ENCODE measurements at places on chromosomes 3 and 15. TPM values are rescaled to one million over a fixed set of nuclear protein-coding genes. Genes with fewer than 3 reads are reported as not detected.

GRCh38 chr15:91228383-91228782, 128.3 kb downstream of the SV2B start:
- no peak for DNase-seq

- DNase-seq, result no peak
These were observed 87.6 kb downstream of the BDH1 start for GRCh38 chr3:197468167-197468566.

- no peak for DNase-seq
These were observed 788 bp downstream of the FOXB1 start for GRCh38 chr15:60004846-60005351.

- no peak for DNase-seq
These were observed 175.4 kb downstream of the ANXA2 start for GRCh38 chr15:60222404-60222803.

DNA sequence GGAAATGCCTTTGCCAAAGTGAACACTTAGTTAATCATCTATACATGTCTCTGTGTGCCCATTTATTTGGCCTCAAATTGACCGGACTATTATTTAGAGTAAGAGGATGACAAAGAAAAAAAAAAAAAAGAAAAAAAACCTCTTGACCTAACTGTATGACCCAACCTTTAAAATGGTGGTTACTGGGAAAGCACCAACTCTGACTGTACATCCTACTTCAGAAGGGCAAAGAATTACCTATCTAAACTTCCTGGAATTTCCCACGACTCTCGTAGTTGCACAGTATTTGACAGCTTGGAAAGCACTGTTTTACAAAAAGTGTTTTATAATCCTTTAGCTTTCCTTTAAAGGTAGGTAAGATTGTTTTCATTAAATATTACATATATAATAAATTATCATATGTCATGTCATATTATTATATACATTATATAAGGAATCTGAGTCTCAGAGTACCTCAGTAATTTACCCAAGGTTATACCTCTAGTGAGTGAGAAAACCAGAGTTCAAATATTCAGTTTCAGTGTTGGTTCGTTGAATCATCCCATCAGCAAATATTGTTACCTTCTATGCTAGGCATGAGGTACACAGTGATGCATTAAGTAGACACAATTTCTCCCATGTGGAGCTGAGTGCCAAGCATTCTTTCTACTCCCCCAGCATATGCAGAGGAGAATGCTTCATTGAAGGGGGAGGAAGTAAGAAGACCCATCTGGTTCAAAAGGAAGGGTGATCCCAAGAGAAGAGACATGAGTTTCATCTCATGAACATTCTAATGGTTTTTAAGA, 5.0 kb downstream of the BCL2A1 start:
- no peak for DNase-seq

DNA sequence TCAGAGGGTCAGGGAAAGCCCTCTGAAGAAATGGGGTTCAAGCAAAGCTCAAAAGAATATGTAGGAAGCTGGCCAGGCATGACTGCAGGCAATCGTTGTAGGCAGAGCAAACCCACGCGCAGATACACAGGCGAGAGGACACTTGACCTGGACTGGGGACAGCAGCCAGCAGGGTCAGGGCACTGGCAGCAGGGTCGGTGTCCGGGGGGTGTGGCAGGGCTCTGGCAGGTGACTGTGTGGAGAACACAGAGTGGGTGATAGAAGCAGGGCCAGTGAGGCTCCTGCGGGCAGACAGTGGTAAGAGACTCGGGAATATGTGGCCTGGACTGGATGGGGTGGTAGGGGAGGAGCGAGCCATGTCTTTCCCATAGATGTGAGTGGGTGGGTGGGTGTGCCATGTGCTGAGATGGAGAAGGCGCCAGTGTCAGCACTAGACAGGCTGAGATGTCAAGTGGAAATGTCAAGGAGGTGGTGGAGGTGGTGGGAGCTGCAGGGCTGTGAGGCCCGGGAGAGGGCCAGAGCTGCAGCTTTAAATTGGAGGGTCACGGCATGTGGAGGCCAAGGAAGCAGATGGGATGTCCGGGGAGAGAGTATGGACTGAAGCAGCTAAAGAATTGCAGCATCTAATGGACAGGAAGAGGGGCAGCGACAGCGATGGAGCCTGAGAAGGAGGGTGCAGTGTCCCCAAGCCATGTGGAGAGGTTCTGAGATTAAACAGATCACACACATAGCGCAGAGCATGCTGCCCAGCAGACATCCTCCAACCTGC, 13.4 kb downstream of the TMEM43 start:
- no peak for DNase-seq

GRCh38 chr15:45670511-45670910, 35.7 kb downstream of the SQOR start:
- DNase-seq, result no peak

The PRICKLE2 gene
- 9.6 TPM for total RNA-seq

Data from MCF 10A (cell line).